Metanephros (tissue), 2 donors: ENCODE measurements at places on chromosomes 2 and 18. TPM values are rescaled to one million over a fixed set of nuclear protein-coding genes. Genes with fewer than 3 reads are reported as not detected.

The KCNS3 gene
- total RNA-seq, result 13.1 TPM

The KANSL3 gene
- total RNA-seq, result 63.8 TPM

The DPP10 gene
- 4.7 TPM for total RNA-seq

The OSR1 gene
- total RNA-seq, result 7.8 TPM

The NPHP1 gene
- total RNA-seq, result 8.3 TPM

The IL1B gene
- 0.88 TPM for total RNA-seq

The THUMPD2 gene
- 15.1 TPM for total RNA-seq

The MPP4 gene
- 0.23 TPM for total RNA-seq

The ABCG5 gene
- total RNA-seq, result 0.18 TPM

The CYP26B1 gene
- 48.2 TPM for total RNA-seq

The SPATA3 gene
- total RNA-seq, result not detected

The MYO7B gene
- total RNA-seq, result 21.7 TPM

The ASPRV1 gene
- 3.4 TPM for total RNA-seq

The CPO gene
- not detected for total RNA-seq

The SLC19A3 gene
- total RNA-seq, result 15.9 TPM

The CFC1 gene
- total RNA-seq, result not detected

The GALNT5 gene
- 0.70 TPM for total RNA-seq
